ENCODE measurements at places on chromosomes 3 and 15.

GRCh38 chr3:4824926-4825325 is 154.3 kb upstream of the BHLHE40 start:
- no peak for DNase-seq

GRCh38 chr3:5572168-5572567 is 384.7 kb downstream of the EDEM1 start:
- no peak for DNase-seq

- DNase-seq: no peak
Measured at GRCh38 chr3:143203848-143204247, 84.3 kb downstream of the CHST2 start.

GRCh38 chr3:31265646-31266428 is 266.9 kb upstream of the STT3B start:
- no peak for DNase-seq

DNA sequence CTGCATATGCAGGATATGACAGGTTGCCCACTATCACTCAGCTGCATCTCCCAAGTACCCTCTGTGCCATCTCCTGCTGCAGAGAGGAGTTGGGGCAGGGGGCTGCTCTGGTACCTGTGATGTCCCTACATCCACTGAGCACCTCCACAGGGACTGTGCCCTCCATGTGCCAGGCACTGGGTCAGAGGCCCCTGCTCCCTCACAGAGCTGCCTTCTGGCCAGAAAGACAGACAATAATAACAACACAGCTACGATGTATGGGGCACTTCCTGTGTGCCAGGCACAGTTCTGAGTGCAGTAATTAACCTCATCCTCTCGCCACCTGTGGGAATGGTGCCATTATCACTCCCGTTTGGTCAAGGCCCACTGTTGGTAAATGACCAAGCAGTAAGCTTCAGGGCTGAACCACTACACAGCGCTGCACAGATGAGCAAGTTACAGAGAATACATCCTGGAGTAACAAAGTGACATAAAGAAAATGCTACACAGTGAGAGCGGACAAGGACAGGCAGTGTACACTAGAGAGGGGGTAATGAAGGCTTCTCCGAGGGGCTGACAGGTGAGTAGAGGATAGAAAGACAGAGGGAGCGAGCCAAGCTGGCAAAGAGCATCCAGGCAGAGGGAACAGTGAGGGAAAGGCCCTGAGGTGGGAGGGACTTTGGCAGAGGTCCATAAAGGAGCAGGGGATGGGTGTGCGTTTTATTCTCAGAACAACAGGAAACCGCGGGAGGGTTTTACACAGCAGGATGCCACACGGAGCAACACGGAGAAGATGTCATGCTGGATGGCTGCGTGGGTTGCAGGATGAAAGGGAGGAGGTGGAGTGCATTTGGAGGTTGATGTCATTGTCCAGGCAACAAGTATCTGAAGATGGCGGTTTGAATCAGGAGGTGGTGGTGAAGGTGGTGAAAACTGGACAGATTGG is 13.6 kb downstream of the WNT7A start:
- DNase-seq: no peak

DNA sequence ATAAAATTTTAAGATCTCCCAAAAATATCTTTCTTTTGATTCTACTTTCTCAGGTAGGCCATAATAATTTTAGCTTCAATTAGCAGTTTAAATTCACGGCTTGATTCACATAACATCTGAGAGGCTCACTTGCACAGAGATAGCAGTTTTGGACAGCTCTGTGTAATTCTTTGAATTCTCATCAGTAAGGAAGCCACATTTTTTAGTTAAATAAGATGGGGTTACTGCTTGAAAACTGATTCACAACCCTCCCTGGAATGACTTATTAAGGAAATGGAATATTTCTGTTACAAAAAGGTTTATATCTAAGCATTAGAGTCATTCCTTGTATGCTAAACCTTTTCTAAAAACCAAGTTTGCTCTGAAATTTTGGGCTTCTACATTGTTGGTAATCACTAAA is 212.7 kb downstream of the ALCAM start:
- no peak for DNase-seq

- no peak for DNase-seq
Measured at GRCh38 chr3:4856986-4857385, 122.3 kb upstream of the BHLHE40 start.

DNA sequence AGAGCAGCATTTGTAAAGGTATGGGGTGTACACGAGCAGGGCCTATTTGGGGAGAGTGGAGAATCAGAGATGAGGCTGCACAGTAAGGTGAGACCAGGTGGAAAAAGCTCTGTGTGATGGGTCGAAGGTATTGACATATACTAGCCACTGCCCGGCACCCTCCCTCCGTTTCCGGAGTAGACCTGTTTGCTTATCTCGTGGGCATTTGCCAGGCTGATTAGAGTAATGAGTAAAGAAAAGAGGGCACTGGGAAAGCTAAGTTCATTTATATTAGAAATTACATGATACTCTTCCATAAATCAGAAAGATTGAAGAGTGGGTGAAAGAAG is 46.2 kb upstream of the ATG7 start:
- DNase-seq: no peak

GRCh38 chr15:101193120-101193644 is 58.7 kb downstream of the CHSY1 start:
- DNase-seq: no peak

GRCh38 chr15:25180606-25181292 is 226.0 kb downstream of the SNRPN start:
- no peak for DNase-seq

DNA sequence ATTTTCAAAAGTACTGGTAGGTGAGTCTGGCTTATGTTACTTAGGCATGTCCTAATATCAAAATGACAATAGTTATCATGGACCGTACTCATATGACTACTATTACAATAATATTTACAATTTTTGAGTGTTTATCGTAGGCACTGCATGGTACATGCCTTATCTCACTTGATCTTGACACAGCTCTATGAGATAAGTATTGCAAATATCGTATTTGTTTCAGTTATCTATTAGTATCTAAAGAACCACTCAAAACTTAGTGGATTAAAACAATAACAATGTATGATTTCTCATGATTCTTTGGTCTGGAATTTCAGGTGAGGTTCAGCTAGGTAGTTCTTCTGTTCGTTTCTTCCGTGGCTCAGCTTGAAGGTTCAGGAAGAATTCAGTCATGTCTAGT is 59.7 kb upstream of the XCR1 start:
- no peak for DNase-seq

DNA sequence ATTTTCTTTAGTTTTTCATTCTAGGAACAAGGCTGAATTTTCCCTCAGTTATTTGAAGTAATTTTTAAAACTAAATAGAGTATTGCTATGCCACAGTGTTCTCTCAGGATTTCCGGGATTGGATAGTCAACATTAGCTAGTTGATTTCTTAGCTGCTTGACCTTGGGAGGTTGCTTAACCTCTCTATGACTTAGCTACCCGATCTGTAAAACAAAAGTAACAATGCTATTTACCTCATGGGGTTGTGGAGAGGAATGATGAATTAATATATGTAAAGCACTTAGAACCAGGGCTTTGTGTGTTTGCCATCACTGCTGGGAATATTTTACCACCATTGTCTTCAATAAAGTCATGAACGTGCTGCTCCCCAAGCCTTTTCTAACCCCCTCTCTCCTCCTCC is 57.5 kb downstream of the SNRK start:
- no peak for DNase-seq

- DNase-seq: no peak
Measured at GRCh38 chr3:99248130-99248529, 346.6 kb upstream of the DCBLD2 start.

- no peak for DNase-seq
Measured at GRCh38 chr15:55630858-55631257, 42.7 kb upstream of the PYGO1 start.

GRCh38 chr3:129291236-129291886 is 12.7 kb downstream of the HMCES start:
- DNase-seq: no peak

GRCh38 chr3:71972031-71972430 is 187.1 kb upstream of the PROK2 start:
- no peak for DNase-seq

- no peak for DNase-seq
Measured at GRCh38 chr15:29043736-29044502, 158.1 kb downstream of the APBA2 start.

DNA sequence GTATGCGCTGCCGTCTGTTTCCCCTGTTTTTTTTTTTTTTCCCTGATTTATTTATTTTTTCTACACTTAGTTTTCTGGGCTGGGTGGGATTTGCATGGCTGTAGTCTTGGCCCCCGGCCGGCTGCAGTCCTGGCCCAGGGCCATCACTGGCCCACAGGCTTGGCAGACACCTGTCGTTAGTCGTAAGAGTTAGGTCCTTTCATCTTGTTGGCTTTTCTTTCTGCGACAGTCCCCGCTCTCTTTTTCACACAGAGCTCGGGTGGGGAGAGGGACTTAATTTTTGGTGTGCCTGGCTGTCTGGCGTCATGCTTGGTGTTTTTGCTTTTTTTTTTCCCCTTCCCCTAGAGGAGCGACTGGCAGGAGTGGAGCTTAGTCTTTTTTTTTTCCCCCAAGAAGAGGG is 183.4 kb downstream of the KLF13 start:
- no peak for DNase-seq

DNA sequence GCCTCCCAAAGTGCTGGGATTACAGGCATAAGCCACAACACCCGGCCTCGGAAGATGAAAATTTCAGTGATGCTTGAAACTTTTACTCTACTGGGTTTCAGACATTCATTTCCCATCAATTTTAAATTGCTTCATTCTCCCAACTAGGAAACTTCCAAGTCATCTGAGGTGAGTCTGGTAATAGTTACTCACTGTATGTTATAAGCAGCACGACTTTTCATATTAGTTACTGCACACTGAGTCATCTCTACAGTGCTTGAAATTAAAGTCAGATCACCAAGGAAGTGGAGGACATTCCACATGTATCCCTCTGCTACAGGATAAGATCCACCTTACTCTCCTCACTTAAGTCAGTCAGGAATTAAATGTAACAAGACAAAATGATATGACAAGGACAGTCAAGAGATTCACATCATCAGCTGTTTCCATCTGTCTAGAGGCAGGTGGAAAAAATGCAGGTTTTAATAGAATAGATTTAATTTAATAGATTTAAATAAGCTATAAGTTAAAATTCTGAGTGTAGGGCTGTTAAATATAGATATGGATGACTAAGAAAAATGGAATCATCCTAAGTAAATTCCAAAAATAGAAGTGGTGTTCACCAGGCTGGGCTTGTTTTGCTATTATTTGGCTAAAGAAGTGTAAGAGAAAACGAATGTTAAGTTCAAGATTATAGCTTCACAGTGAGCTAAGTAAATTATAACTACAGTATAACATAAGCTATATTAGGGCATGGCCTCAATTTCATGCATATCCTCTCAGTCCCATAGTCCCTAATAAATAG is 104.4 kb downstream of the TMCO5A start:
- DNase-seq: no peak

DNA sequence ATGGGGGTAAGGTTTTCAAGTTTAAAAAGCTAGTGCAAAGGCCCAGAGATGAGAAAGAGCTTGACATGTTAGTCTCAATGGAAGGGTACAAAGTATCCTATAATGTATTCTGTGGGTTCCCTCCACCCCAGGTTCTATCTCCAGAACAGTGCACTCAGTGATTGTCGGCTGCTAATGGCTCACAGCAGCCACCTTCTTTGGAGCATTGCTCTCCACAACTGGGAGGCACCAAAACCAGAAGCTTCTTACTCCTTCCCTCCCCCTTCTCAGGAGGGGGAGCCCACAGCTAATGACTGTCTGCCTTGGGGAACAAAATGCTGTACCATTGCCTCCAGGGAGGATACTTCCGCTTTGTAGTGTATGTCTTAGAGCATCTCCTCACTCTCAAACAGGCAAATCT is 439.4 kb upstream of the RBMS3 start:
- DNase-seq: no peak

DNA sequence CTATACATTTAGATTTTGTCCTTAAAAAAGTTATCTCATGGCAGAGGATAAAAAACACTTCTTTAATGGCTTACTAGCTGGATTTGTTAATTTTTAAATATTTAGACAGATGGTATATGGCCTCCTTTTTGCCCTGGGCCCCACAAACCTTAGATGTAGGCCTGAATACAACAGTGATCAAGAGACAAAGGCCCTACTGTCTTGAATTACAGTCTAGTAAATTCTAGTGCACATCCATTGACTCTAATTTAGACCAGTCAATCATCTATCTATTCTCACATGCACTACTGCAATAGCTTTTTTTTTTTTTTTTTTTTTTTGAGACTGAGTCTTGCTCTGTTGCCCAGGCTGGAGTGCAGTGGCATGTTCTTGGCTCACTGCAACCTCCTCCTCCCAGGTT is 452.8 kb downstream of the FHIT start:
- DNase-seq: no peak

- peak; percentile 12 for DNase-seq
Measured at GRCh38 chr15:88704791-88705768, 66.3 kb downstream of the ISG20 start.

GRCh38 chr3:10715886-10716285 is 100.1 kb upstream of the SLC6A11 start:
- DNase-seq: no peak

GRCh38 chr15:29888646-29889045 is 66.4 kb upstream of the TJP1 start:
- no peak for DNase-seq

- no peak for DNase-seq
Measured at GRCh38 chr15:101206176-101206591, 45.7 kb downstream of the CHSY1 start.

DNA sequence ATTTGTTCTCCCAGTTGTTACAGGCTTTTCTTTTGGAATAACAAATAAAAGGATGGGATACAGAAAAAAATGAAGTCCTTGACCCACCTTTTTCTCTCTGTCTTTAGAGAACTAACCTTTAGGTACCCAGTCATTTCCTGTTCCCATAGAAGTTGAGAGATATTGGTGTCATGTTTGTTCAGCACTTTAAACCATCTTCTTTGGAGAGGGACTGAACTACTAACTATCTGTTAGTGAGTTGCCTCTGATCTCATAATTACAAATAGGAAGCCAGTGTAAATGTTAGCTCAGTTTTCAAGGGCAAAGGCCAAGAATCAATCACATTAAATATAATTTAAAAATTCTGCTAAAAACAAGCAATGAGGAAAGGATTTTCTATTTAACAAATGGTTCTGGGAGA is 72.9 kb upstream of the DCBLD2 start:
- no peak for DNase-seq

Measured in NCI-H510A treated with DMSO at 0.1 percent for 48 hours (cell line).